Retinal pigment epithelial cell (primary cell): ENCODE measurements at places on chromosomes 7 and 10.
A peak's percentile ranks its signal among the peaks of the same experiment; 100 is the strongest.

DNA sequence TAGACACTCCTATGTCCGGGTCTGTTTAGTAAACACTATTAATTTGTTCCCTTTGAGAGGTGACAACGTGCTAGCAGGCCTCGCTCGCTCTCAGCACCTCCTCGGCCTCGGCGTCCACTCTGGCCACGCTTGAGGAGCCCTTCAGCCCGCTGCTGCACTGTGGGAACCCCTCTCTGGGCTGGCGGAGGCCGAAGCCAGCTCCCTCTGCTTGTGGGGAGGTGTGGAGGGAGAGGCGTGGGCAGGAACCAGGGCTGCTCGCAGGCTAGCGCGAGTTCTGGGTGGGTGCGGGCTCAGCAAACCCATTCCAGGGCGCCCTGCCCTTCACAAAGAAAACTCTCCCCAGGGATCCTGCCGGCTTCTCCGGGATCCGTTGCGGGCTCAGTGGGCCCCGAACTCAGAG is 144.4 kb upstream of the CDCA7L start:
- DNase-seq: no peak

DNA sequence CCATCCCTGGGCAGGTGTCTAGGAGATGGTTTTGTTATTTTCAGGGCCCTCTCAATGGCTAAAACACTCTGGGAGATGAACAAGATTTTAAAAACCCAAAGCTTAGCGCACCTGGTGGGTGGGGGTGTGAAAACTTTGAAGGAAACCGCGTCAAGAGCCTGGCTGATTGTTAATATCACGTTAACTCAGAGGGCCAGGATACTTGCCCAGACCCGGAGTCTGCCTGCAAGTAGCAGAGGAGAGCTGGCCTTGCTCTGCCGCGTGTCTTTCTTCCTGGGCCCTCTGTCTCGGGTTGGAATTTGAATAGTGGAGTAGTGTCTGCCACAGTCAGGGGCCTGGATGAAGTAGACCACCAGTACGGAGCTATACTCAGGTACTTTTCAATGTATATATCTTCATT is 1.1 kb downstream of the MGMT start:
- DNase-seq: no peak

DNA sequence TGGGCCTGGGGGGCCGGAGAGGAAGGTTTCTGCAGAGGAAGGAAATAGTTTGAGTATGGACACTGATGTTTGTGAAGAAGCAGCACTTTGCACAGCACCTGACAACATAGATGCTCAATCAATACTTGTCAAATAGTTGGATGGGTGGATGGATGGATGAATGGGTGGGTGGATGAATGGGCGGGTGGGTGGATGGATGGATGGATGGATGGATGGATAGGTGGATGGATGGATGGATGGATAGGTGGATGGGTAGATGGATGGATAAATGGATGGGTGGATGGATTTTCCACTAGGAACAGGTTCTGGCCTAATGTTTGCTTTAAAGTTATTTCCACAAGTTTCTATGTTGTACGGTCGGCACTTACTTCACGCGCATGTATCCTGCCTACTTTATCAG is 45.3 kb downstream of the COL17A1 start:
- DNase-seq: no peak

GRCh38 chr10:58967551-58968388 is 208.7 kb upstream of the PHYHIPL start:
- DNase-seq: no peak

GRCh38 chr7:44922351-44922694 is 37.0 kb upstream of the PURB start:
- DNase-seq: no peak

GRCh38 chr10:124717911-124718741 is 26.1 kb downstream of the FAM53B start:
- peak; percentile 64 for DNase-seq

DNA sequence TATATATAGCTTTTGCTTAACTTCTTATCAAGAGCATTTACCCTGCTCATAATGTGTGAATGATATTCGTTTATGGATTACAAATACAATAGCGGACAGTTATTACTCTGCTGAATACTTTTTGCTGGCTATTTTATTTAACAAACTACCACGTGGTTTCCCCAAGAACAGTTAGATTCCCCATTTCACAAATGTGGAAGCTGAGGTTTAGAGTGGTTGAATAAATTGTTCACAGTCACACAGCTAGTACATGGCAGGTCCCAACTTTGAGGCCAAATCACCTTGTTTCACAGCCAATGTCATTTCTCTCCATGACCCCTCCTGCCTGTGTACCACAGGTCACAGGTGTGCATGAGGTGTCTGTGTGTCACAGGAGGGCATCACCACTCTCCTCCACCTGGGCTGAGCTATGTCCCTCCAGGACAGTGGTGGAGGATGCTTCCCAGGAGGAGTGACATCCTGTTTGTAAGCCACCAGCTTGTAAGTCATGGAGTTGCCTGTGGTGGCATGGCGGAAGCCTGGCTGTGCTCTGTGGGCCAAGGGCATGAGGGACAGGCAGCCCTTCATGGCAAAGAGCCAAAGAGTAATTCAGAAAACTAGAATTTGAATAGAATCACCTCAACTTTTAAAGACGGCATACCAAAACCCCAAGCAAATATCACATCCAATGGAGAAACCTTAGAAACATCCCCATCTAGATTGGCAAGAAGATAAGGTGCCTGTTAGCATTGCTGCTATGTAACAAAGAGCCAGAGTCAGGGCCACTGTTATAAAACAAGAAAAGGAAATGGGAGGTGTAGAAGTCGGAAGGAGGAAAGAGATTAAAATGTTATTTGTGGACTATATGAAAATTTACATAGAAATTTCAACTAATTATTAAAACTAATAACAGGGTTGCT is 51.9 kb downstream of the AOC1 start:
- no peak for DNase-seq

DNA sequence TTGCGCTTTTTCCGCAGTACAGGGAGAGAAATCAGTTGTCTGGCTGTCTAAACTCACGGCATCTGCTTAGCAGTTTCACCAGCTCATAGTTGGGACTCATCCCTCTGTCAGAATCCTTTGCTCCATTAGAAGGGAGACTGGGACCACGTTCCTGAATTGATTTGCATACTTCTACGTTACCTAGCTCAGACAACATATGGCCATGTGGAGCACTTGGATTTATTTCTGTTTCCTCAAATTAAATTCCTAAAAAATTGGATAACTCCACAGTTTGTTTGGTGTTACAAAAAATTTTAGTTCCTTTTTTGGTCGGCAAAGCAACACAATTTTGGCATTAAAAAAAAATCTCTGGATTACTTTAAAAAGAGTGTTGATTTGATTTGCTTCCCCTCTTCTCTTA is 614.0 kb downstream of the AUTS2 start:
- no peak for DNase-seq

- peak; percentile 3 for DNase-seq
Measured at GRCh38 chr10:42866115-42866995, 83.8 kb downstream of the BMS1 start.

DNA sequence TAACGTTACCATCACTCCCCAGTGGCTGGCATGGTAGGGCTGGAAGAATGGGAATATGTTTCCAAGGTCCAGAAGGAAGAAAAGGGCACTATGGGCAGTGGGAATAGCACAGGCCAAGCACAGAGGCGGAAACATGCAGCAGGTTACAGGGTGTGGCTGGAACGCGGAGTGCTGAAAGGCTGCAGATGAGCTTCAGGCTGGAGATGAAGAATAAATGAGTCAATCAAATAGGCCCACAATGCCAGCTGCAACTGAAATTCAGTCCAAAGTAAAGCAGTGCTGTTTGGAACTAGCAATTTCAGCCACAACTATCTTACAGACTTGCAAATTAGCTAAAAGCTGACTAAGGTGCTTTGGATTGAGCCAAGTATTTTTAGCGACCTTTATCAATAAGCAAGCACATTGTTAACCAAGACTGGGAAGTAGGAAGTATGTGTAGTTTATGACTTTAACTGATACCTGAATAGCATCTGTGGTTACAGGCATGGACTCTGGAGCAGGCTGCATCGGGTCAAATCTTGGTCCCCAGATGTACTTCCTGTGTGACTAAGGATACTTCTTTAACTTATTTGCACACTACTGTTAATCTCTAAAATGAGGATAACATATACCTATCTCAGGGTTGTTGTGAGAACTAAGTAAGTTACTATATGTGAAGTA is 77.5 kb upstream of the CTTNBP2 start:
- DNase-seq: no peak

- DNase-seq: no peak
Measured at GRCh38 chr7:111224354-111225231, 133.7 kb downstream of the LRRN3 start.

DNA sequence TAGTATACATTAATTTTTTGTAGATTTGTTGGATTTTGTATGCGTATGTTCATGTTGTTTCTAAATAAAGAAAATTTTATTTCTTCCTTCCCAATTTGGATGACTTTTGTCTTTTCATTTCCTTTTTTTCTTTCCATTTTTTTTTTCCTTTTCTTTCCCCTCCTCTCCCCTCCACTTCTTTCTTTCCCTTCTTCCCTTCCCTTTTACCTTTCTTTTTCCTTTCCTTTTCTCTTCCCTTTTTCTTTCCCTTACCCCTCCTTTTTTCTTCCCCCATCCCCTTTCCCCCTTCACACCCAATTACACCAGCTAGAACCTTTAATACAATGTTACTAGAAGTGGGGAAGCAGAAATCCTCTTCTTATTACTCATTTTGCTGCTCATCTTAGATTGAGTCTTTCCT is 6.0 kb downstream of the KIF20B start:
- no peak for DNase-seq

- DNase-seq: no peak
Measured at GRCh38 chr7:114086914-114087652, 168.3 kb upstream of the PPP1R3A start.

GRCh38 chr7:123230147-123230546 is 30.4 kb upstream of the SLC13A1 start:
- no peak for DNase-seq

DNA sequence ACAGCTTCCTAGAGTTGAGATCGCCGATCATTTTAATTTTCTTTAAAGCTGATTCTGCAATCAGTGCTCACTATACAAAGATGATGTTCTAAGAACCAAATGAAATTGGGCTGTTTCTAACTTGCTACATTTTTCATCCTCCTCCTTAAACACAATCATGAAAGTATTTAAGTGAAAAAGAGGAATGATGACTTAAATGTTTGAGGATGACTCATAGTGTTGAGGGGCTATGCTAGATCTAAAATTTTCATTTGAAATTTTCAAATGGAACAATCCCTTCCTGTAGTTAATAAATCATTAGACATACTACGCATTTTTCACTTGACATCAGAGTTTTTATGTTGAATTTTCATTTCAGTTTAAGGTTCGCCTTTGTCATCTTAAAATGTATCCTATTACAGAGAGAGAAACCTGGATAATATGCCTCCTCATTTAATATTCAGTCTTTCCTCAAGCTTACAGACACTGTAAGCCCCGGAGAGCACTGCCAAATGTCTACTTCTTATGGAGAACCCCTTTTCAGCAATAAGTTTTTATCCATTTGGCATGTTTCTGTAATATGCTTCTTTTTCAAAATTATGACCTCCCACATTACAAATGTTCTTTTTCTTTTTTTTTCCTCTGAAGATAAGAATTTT is 499.6 kb downstream of the MAGI2 start:
- no peak for DNase-seq

DNA sequence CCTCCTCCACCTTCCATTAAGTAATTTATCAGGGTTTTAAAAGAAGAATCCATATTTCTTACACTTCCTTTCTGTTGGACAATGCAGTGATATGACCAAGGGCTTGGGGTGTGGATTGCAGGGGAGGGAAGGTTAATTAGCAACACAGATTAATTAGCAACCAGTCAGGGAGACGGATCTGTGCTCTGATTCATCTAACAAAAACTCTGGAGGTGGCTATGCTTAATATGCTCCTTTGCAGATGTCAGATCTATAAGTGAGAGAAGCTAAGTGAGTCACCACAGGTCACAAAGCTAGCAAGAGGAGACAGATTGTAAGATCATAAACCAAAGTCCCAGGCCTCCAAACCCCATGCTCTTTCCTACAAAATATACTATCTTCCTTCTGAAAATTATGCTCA is 178.8 kb upstream of the ITGB1 start:
- DNase-seq: no peak

DNA sequence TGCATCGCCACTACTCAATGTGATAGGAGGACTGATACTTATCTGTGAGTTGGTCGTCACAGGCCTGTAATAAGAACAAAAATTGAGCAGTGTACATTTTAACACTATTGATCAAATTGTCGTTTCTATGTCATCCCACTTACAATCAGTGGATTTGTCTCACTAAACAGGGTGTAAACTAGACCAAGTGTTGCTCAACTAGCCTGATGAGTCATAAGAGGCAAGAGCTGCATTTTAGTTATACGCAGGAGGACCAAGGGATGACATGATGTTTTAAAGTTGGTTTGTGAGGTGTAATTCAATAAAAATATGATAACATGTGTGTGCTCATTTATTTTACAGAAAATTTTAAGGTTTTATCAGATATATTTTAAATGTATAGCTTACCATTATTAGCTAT is 1239.2 kb downstream of the REEP3 start:
- no peak for DNase-seq

- no peak for DNase-seq
Measured at GRCh38 chr7:127189074-127189473, 63.7 kb downstream of the GRM8 start.

- DNase-seq: no peak
Measured at GRCh38 chr7:28112012-28112411, 68.6 kb downstream of the JAZF1 start.

DNA sequence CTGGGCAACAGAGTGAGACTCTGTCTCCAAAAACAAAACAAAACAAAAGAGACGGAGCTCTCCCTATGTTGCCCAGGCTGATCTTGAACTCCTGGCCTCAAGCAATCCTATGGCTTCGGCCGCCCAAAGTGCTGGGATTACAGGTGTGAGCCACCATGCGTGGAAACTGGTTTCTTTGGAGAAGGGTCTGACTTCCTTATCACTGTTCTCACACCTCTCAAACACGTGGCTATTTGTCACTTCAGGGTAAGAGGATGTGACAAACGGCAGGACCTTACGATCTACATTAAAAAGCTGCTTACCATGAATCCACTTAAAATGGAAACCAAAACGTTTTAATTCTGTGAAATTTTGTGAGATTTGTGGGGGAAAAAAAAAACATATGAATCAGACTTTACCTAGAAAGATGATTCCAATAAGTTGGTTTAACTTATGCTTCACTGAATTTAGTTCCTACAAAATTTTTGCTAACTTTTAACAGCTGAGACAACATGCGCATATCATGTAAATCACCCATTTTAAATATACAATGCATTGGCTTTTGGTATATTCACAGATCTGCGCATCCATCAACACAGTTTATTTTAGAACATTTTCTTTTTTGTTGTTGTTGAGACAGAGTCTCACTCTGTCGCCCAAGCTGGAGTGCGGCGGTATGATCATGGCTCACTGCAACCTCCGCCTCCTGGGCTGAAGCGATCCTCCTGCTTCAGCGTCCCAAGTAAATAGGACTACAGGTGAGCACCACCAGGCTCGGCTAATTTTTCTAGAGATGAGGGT is 18.7 kb upstream of the FOXK1 start:
- DNase-seq: no peak
